ENCODE measurements at places on chromosomes 12 and 14.
A peak's percentile ranks its signal among the peaks of the same experiment; 100 is the strongest.

DNA sequence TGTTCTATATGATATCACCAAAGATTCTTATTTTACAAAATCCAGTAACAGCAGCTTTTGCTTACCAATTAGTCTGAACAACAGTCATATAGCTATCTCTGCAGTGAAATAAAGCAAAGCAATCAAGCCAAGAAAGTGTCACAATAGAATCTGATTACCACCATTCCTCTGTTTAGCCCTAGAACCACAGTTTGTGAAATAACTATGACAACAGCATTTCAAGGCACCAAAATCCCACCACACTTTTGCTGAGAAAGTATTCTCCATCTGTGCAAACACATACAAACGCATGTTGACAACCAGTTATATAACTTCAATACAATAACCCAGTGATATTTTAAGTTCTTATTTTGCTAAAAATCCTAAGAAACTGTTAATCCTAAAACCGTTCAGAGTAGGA is 7.4 kb downstream of the PPP1R13B start:
- H3K36me3 ChIP-seq = no peaks in the 10 kb centered on the region
- no peak overlapping the region for H3K27ac ChIP-seq
- no peaks in the 10 kb centered on the region for H3K4me1 ChIP-seq
- H3K4me3 ChIP-seq = no peak overlapping the region
- no peaks in the 10 kb centered on the region for H3K27me3 ChIP-seq
- DNase-seq = no peak

- no peaks in the 10 kb centered on the region for H3K36me3 ChIP-seq
- no peak overlapping the region for H3K27ac ChIP-seq
- peaks cover 12% of the 10 kb centered on the region for H3K4me1 ChIP-seq
- peak; percentile 18 for DNase-seq
- peaks cover 72% of the 10 kb centered on the region for H3K27me3 ChIP-seq
Measured at GRCh38 chr14:104139460-104140212, 1.2 kb downstream of the KIF26A start.

- H3K27ac ChIP-seq = no peak overlapping the region
- peaks cover 15% of the 10 kb centered on the region for H3K27me3 ChIP-seq
- no peak for DNase-seq
- H3K4me1 ChIP-seq = no peaks in the 10 kb centered on the region
Measured at GRCh38 chr12:69884386-69884785, 59.4 kb downstream of the MYRFL start.

DNA sequence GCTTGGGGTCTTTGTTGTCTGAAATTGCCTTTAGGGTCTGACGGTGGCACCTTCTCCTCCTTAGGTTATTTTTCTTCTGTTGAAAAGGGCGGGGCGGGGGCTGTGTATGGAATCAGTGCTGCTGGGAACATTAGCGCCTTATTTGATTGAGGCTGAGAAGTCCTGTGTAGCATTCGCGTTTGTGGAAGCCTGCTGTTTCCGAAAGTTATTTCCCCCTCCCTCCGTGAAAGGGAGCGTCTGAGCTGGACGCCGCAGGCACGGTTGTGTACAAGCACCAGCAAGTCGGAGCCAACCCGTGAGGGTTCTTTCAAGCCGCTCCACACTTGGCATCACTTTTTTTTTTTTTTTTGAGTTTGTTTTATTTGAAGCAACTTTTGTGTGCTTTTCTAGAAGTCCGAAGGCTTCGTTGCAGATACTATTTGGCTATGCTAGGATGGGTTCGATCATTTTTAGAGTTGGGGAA is 1.1 kb downstream of the SYNE2 start:
- DNase-seq = peak; percentile 74
- H3K27me3 ChIP-seq = no peaks in the 10 kb centered on the region
- H3K36me3 ChIP-seq = peaks cover 28% of the 10 kb centered on the region
- H3K4me3 ChIP-seq = peak overlapping the region; percentile 98
- H3K27ac ChIP-seq = peak overlapping the region; percentile 97
